ENCODE measurements at places on chromosomes 2 and 18.

DNA sequence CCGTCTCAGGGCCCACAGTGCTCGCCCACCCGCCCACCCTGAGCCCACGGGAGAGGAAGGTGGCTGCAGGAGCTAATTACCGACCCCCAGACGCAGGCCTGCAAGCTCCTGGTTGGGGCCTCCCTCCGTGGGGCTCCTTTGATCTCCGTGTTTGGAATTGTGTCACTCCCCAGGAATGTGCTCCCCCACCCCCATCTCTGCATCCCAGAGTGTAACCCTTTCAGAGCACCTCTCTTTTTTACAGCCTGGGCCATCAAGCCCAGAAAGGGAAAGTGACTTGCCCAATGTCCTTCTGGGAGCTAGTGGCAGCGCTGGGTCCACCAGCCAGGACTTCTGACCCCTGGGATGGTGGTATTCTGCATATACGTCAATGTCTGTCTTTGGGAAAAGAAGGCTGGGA lies 335.1 kb downstream of the CYRIA start:
- no peak for DNase-seq

DNA sequence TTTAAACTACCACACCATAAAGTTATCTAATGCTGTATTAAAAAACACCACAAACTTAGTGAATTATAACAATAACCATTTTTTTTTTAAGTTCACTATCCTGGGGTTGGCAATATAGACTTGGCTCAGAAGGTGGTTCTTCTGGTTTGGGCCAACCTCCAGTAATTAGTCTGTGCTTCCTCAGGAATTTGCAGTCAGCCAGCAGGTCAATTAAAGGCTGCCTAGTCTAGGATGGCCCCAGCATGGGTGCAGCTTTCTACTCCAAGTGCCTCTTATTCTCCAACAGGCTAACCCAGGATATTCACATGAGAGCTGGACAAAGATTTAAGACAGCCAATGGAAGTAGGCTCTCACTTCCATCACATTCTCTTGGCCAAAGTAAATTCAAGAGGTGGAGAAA lies 379.1 kb upstream of the FIGN start:
- no peak for DNase-seq

- DNase-seq, result no peak
These were observed 142.0 kb downstream of the COL6A3 start for GRCh38 chr2:237271698-237272652.

DNA sequence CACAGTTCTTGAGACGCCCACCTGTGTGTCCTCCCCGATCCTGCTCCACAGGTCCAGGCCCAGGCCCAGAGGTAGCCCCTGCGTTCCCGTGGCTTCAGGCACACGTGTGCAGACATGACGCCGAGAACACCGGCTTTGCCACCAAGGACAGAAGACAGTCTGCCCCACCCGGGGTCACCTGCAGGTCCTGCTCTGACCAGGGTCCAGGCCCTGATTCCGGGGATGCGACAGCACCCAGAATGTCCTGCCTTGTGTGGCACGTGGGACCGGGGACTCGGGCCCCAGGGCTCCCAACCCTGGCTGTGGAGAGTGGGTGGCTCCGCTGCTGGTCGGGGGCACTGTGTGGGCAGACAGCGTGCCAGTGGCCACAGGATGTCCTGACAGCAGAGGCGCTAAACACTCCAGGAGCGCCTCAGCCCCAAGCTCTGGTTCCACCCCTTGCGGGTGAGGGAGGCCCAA lies 36.9 kb downstream of the ADI1 start:
- no peak for DNase-seq

Data from GF-D8 (cell line).